Bronchial epithelial cell (primary cell): ENCODE measurements at places on chromosomes 5 and 9.

DNA sequence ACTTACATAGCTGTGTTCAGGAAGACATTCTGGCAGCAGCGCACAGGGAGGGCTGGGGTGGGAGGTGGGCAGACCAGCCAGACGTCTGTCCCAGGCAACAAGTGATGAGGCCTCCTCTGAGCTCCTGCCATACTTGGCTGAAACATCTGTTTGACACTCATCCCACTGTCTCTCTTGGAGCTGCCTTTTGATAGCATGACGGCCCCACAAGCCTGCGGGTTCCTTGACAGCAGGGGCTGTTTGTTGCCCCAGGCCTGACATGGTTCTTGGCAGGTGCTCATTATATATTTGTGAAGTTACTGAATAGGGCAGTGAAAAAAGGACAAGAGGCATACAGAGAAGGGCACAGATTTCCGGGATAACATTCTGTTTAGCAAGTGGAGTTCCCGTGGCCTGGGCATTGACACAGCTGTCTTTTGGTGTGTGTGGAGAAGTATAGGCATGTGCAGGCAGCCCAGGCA lies 22.2 kb upstream of the B4GALT1 start:
- no peak for DNase-seq

- DNase-seq, result peak; percentile 25
These were observed 156.9 kb downstream of the CNTLN start for GRCh38 chr9:17291766-17292165.

- peak; percentile 22 for DNase-seq
These were observed 404.6 kb upstream of the C9orf72 start for GRCh38 chr9:27977931-27978330.

DNA sequence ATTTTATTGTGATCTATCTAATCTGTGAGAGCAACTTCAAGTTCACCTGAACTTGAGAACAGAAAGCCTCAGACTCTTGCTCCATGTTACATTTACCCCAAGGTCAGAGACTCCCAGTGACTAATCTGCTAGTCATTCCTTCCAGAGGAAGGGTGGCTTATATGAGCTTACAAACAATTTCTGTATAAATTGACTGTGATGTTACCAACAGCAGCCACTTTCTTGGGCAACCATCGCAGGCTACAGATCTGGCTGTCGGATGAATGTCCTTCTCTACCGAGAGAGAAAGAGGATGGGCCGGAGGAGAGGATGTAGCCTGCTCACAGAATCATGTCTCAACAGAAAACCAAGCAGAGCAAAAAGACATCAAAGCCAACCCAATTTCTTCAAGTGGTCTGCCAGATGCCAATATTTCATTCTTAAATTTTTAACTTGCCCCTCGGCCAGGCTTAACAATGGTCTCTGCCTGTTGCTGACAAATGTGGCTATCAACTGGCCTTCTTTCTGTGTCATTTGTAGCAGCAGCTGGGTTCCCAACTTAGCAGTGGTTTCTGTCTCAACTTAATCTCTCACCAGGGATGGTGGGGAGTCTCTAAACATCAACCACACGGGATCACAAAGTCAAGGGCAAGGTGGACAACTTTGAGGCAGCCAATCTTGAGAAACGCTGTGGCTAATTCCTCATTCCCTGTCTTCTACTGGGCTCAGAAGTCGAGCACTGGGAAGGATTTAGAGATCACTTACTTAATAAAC lies 81.3 kb downstream of the RAPGEF1 start:
- peak; percentile 97 for DNase-seq

DNA sequence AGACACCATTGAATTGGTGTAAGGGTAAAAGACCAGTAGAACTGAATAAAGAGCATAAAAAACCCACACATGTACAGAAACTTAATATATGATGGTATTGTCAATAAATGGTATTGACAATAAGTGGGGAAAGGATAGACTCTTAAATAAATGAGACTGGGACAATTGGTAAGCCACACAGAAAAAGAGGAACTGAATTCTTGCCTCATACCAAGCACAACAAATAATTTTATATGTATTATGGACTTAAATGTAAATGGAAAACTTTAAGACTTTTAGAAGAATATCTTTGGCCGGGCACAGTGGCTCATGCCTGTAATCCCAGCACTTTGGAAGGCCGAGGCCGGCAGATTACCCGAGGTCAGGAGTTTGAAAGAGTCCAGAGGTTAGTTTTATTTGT lies 37.9 kb upstream of the PPP2CA start:
- no peak for DNase-seq
